ENCODE measurements at places on chromosomes 12 and 14.

DNA sequence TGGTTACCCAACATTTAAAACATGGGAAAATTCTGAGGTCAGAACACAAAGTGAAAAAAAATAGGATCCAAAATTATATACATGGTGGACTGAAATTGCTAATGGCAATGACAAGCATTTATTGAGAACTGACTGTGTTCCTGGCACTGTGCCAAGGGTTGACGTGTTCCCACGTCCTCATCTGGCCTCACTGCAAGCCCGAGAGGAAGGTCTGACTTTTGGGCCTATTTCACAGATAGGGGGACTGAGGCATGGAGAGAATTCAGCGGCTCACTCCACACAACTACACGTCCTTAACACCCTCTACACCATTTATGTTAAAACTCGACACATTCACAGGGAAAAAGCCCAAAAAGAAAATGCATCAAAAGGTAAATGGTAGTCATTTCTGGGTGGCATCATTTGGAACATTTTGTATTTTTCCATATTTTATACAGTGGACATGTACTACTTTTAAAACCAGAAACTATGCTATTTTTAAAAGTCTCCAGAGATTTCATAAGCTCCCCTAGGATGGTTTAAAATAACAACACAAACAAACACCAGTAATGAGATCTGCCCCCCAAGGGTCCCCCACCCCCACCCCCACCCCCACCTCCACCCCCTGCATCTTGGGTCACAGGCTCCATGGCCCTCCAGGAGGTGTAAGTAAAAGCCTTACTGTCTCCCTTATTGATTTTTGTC, 27.7 kb downstream of the CLMN start:
- DNase-seq: no peak

DNA sequence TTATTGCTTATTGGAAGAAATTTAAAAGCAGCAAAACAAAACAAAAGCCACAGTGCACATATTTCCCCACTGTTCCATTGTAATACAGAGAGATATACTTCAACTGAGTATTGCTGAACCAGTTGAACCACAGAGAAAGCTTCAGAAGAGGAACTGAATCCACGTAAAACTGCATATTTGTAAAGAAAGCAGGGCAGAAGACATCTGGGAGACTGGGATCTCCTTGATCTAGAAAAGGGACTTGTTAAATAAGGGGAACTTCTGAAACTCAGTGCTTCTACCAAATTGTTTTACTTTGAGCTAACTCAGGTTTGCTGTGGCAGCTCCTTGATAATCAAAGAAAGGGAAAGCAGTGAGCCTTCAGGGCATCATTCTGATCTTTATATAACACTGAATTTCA, 411.1 kb upstream of the MDGA2 start:
- no peak for DNase-seq

- no peak for DNase-seq
These were observed 17.8 kb downstream of the AACS start for GRCh38 chr12:125083072-125083471.

- peak; percentile 52 for DNase-seq
These were observed 1.4 kb upstream of the ARHGEF40 start for GRCh38 chr14:21068521-21069387.

- no peak for DNase-seq
These were observed 649.1 kb downstream of the DIO2 start for GRCh38 chr14:79562185-79562584.

GRCh38 chr14:21133901-21134300, 22.0 kb downstream of the OR5AU1 start:
- DNase-seq: no peak

GRCh38 chr12:108505129-108505528, 9.9 kb upstream of the FICD start:
- no peak for DNase-seq

DNA sequence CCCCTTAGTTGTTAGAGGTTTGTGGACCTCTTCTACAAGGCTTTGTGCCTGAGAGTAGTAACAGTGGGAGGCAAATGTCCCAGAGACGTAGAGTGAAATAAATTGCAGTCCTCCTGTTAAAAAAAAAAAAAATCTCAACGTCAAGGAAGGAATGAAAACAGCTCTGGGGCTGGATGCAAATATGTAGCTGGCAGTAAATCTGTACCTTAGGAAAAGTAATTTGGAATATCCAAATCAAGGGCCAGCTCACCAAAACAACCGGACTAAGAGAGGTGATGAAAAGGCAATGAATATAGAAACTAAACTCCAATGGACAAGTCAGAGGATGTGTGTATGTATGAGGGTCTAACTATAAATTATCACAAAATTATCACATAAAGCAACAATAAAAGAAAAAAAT, 27.0 kb downstream of the SINHCAF start:
- DNase-seq: no peak

- no peak for DNase-seq
These were observed 9.1 kb upstream of the BLTP3B start for GRCh38 chr12:100151769-100152168.

GRCh38 chr12:132698341-132698740, 11.0 kb downstream of the PXMP2 start:
- DNase-seq: no peak

- no peak for DNase-seq
These were observed 8.7 kb upstream of the PPP1R13B start for GRCh38 chr14:103856105-103856504.

GRCh38 chr12:6330999-6331714, 10.7 kb downstream of the TNFRSF1A start:
- DNase-seq: no peak

DNA sequence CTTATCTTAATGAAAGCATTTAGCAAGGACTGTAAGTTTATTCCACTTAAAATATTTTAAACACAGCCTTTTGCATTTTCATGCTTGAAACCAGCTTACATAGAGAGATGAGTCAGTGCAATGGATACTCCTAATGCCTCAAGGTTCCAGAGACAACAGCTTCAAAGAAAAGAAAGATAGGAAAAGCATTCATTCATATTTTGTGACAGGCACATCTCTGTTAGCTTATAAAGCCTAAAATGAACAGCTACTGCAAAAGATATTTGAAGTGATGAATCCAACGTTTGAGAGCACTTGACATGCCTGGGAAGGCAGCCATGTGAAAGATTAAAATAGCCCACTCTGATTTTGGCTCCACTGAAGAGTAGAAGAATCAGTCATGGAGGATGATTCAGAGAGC, 814.5 kb downstream of the RPS29 start:
- DNase-seq: no peak

DNA sequence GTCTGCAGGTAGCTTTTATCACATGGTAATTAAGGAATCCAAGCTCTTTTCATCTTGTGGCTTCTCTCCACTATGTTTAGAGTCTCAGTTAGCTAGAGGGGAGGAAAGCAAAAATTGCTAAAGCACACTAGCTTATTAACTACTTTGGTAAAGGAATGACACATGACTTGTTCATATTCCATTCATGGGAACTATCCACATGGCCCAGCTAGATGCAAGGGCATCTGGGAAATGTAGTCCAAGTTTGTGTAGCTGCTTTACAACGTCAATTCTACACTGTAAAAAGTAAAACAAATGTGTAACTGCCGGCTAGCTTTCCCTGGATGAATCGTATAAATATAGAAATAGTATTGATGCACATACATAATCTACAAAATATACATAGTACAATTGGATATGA, 244.5 kb upstream of the LRFN5 start:
- no peak for DNase-seq

DNA sequence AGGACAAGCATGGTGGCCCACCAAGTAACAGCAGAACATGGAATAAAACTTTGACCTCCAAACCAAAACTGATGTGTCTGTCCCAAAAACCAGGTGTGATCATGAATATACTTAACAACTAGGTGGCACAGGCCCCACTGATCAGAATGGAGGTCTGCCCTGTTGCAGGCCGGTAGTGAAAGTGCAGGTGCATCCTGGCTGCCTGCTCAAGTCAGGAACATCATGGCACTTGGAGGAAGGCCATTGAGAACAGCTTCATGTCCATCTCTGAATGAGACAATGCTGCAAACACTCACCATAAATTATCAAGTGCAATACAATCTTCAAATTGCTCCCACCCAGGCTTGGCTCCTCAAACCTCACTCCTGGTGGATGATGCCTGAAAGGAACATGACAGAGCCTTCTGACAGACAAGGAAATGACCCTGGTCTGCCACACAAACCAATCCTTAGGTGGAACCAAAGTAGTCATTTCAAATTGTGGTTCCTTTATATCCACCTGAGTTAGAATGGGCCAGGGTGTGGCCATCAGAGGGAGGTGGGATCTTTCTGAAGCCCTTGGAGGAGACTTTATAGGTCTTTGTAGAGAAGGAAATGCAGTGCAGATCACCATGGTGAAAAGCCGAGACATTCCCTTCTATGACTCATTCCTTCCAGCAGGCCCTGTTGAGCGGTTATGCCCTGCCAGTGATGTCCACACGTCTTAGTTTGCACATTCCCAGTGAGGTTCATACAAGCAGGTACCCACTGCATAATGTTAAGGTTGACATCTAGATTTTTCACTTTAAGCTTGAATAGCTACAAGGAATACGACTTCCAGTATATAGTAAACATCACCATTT, 36.0 kb downstream of the EGLN3 start:
- DNase-seq: no peak

DNA sequence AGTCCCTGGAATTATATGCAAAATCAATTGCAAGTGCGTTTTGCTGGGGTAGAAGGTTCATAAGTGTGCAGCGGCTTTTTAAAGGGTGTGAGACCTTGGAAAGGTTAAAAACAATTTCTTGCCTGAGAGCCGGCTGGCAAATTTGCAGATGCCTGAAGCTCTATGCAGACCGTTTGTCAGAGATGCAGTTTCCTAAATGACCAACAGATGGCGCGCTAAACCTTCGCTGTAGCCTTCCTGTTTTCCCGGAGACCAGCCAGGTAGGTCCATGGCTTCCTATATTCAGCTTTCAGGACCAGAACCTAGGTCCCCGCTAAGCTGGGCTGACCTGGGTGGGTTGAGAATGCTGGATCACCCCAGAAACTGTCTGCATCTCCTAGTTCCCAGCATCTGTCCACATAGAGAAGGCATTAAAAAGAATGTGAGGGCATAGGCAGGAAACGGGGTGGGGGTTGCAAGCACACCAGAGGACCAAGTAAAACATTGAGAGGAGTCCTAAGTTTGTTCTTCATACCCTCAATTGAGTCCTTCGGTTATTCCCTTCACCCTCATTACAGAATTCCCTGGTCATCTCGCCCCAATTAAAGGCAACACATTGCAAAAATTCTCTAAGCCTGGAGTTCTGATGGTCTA, 5.7 kb upstream of the NOS1 start:
- peak; percentile 7 for DNase-seq

DNA sequence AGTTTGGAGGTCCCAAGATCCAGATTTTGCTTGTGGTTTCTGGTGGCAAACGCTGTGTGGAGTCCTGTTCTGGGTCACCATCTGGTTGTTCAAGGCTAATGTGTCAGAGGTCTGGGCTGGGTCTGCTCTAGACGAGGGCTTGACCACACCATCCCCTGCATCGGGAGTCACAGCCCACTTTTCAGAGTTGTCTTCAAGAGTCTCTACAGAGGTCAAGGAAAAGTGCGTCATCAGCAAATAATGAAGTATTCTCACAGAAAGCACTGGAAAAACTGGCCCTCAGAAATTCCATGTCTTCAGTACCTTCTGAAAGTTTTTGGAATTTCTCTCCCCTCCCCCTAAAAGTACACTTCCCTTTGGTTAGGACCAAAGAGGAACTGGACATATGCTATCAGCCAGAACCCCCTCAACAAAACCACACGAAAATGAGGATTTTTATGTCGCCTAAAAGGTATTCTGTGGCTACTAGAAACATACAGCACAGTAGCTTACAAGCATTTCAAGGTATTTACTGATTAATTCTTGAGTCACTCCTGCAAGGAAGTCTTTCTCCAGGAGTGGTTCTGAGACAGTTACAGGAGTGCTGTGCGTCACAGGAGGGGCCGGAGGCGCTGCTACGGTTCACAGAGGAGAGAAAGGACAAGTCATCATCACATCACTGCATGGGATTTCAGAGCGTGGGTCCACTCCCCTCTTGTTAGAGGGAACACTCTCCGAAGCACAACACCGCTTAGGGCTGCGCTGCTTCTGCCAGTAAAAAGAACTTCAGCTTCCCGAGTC, 35.4 kb downstream of the RAD52 start:
- no peak for DNase-seq

DNA sequence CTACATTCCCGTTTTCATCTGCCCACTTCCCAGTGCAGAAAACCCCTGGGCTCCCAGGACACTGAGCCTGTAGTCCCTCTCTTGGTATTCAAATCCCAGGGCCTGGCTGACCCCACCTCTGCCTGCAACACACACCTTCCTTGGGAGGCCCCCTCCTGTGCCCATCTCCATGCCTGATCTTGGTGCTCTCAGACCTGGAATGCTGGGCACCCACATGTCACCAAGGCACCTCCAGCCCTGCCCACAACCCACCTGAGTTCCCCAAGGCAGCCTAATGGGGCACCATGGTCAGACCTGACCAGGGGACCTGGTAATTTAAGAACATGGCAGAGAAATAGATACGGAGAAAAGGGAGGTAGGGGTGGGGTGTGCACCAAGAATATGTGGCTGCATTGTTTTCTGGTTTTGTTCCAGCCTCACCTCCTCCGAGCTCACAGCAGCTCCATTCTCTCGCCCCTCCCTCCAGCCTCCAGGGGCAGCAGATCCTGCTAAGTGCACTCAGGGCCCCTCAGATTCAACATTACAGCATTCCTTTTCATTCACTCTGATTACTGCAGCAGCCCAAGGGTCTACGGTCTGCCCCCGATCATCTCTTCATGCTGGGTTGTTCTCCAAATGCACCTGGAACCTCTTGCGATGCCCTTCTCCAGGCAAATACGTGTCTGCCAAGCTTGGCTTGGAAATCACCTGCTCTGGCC, 9.2 kb upstream of the HSP90AA1 start:
- DNase-seq: no peak

DNA sequence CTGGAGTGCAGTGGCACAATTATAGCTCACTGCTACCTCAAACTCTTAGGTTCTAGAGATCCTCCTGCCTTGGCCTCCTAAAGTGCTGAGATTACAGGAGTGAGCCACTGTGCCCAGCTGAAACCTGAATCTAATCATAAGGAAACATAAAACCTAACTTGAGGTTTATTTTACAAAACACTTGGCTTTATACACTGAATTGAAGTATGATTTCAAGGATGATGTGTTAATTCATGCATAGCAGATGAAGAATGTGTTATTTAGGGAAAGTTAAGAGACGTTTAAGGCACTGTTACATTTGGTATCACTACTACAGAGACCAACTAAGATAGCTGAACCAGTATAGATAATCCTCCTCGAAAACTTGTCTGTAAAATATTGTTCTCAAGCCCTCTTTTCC, 6.4 kb downstream of the DICER1 start:
- no peak for DNase-seq

GRCh38 chr12:7145671-7146070, 15.5 kb downstream of the CLSTN3 start:
- no peak for DNase-seq

- no peak for DNase-seq
These were observed 15.1 kb downstream of the NAP1L1 start for GRCh38 chr12:76069339-76069738.
